MG63 (cell line): ENCODE measurements at places on chromosomes 12 and 14. TPM values are rescaled to one million over a fixed set of nuclear protein-coding genes. Genes with fewer than 3 reads are reported as not detected.

DNA sequence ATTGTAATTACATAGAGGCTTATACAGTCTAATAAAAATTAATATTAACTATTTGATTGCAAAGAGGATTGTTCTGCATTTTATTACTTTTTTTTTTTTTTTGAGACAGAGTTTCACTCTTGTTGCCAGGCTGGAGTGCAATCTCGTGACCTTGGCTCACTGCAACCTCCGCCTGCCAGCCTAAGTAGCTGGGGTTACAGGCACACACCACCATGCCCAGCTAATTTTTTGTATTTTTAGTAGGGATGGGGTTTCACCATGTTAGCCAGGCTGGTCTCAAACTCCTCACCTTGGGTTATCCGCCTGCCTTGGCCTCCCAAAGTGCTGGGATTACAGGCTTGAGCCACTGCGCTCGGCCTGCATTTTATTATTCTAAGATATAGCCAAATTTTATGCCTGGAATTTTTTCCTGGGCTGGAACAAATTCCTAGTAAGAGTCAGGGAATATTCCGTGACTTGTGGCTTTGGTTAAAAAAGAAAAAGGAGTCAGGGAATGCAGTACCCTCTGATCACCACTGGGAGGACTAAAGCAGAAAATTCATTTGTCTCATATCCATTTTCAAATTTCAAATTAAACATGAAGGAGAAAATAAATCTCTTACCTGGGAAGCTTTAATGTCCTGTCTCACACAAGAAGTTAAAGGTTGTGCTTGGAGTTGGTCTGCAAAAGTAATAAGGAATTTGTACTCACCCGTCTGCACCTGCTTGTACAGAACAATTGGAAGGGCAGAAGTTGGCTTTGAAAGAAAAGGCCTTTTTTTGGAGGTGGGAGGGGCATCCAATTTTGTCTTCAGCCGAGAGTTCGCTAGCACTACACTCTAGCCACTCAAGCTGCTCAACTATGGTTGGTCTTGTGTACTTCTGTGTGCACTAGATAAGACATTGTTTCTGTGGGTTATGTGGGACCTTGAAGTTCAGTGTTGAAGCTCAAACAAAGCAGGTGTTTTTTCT is 8.7 kb downstream of the MARK3 start:
- no peak for DNase-seq

GRCh38 chr12:61356485-61356884 is 903.7 kb upstream of the USP15 start:
- no peak for DNase-seq

DNA sequence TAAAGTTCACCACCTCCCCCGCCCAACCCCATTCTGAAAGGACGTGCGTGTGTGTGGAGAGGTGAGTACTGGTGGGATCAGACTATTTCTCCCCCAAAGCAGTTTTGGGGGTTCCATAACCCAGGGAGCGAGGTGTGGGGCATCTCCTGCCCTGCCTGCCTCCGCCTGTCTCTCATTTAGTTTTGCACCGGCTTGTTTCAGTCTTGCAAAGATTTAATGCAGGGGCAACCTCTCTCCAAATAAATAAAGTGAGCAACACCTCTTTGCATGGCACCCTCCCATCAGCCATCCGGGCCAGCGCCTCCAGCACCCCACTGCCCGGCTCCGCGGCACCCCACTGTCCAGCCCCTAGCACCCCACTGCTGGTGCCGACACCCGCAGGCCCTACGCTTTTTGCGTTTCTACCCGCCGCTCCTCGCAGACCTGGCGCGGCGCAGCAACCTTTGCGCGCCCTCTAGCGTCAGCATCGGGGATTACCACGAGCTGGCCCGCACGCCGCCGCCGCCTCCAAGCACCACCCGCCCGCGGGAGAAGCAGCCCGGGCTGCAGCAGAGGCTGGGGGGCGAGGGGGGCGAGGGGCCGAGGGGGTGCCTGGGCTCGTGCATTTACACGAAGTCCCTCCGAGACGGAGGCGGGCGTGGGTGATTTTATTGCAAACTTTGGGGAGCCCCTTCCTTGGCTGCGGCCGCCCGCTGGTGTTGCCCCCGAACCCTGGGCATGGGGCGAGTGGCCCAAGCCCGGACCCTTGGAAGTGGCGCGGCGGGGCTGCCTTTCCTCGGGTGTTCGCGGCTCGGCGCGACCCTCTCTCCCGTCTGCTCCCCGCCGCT is 55.8 kb upstream of the VRK1 start:
- DNase-seq = peak; percentile 26

The CIDEB gene
- total RNA-seq = not detected in 2 replicates

The TBX3 gene
- total RNA-seq = 7.1 and 7.7 TPM in 2 replicates

The RASAL1 gene
- not detected in 2 replicates for total RNA-seq

DNA sequence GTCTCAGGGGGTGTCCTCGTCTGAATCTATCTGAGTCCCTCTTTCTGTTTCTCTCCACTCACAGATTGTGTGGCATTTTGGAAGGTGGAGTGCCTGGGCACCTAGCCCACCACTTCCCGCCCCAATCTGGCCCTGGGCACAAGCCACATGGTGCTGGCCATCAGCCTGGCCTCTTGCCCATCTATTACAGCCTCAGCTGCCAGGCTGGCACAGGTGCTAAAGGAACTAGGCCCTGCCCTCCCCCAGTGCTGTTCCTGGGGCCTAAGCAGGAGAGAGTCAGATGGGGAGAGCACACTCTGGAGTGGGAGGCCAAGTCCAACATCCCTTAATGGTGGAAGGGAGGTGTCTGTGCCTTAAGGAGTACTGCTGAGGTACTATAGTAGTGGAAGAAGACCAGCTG is 8.3 kb upstream of the CALCOCO1 start:
- DNase-seq = no peak

GRCh38 chr14:28756884-28757570 is 9.6 kb upstream of the FOXG1 start:
- peak; percentile 37 for DNase-seq

DNA sequence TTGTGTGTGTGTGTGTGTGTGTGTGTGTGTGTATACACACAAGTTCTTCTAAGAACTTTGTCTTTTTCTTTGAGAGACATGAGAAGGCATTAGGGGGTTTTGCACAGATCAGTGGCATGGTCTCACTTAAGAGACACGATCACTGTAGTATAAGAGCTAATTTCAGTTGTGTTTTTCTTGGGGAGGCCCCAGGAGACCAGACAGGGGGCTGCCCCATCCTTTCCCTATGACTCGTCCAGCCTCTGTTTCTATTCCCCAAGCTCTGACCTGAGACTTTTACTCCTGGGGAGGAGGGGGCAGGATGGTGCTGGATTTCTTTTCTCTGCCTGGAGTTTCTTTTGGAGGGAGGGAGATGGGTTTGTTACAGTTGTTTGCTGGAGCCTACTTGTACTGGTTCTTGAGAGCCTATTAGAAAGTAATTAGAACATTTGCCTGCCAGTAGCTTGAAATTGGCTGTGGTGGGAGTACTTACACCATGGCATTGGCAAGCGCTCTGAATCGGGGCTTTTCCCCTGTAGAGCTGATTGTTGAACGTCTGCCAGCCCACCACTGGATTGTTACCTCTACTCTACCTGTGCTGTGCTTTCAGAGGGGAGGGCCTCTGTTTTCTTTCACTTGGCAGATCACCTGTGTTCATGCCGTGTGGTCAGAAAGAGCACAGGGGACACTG is 109.5 kb downstream of the TSPAN9 start:
- DNase-seq = no peak

DNA sequence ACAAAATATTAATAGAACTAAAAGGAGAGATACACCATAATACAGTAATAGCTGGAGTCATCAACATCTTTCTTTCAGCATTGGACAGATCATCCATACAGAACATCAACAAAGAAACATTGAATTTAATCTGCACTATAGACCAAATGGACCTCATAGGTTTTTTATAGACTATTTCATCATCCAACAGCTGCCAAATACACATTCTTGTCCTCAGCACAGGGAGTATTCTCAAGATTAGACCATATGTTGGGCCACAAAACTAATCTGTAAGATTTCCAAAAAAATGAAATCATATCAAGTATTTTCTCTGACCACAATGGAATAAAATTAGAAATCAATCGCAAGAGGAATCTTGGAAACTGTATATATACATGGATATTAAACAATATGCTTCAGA is 86.9 kb downstream of the FSCB start:
- DNase-seq = no peak

The CATSPERB gene
- total RNA-seq = not detected in 2 replicates

DNA sequence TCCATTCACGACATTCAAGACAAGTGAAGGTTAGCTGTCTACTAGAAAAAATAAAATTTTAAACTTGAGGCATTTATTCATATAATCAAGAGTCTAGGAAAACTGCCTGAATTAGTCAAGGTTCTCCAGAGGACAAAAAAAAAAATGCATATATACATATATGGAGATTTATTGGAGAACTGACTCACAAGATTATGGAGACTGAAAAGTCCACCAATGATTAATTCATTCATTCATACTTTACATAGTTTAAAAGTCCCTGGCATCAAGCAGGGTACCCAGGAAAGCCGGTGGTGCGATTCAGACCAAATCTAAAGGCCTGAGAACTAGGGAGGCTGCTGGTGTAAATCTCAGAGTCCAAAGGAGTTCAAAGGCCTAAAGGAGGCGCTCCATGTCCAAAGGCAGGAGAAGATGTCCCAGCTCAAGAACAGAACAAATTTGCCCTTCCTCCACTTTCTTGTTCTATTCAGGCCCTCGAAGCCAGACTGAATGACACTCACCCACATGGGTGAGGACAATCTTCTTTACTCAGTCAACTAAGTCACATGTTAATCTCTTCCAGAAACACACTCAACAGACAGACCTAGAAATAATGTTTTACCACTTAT is 64.3 kb downstream of the ANKS1B start:
- DNase-seq = no peak

The LRRC10 gene
- total RNA-seq = not detected in 2 replicates

- DNase-seq = no peak
Observed at GRCh38 chr12:103901518-103902173, 28.6 kb upstream of the HSP90B1 start.

DNA sequence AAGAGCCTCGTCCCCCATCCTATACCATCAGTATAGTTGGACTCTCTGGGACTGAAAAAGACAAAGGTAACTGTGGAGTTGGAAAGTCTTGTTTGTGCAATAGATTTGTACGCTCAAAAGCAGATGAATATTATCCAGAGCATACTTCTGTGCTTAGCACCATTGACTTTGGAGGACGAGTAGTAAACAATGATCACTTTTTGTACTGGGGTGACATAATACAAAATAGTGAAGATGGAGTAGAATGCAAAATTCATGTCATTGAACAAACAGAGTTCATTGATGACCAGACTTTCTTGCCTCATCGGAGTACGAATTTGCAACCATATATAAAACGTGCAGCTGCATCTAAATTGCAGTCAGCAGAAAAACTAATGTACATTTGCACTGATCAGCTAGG is 13.6 kb downstream of the ARHGAP5 start:
- no peak for DNase-seq

DNA sequence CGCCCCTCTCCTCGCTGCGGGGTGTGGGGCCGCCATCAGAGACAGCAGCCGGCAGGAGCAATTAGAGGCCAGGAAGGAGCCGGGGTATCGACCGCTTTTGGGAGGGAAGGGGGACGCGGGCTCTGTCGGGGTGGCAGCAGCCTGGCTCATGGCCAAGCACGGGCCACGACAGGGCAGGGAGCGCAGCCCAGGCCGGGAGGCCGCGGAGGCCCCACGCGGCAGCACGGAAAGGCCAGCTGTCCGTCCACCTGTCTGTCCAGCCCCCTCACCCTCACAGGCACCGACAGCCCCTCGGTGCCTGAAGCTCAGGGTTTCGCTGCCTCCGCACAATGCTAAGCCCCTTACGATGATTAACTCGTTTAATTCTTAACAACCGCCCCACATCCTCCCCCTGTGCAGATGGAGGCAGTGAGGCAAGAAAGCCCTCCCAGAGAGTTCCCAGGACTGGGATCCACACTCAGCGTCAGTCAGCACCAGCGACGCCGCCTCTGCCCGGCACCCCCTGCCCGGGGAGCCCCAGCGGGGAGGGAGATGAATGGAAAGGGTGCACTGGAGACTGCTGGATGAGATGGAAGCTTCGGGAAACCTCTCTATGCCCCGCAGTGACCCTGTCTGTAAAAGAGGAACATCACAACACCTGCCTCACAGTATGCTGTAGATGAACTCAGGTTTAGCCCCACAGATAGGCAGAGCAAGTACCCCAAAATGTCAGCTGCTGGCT is 23.7 kb downstream of the NCOR2 start:
- DNase-seq = no peak

GRCh38 chr14:88554457-88555286 is at the start of gene PTPN21:
Gene PTPN21, minus strand, starts transcription at chr14:88555007. Its CDS starts 4,590 bp downstream, at chr14:88550417.
- DNase-seq = peak; percentile 80
